ENCODE measurements at places on chromosomes 2 and 18.

- DNase-seq = no peak
These were observed 19.0 kb downstream of the AQP12B start for GRCh38 chr2:240663546-240664190.

DNA sequence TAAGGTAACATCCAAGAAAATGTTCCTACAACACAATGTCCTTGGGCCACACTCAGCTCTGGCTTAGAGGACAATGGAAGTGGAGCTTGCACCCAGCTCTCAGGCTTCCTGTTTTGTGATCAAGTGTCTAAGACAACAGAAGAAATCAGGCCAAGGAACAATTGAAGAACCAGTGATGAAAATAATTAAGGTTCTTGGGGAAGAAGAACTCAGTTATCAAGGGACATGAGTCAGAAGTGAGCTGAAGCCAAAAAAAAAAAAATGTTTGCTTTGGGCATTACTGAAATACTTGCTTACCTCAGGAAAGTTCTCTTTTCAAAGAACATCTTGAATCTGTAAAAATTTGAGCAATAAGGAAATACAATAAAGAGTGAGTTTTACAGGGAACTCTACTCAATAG, 299.0 kb downstream of the FBXO15 start:
- no peak for DNase-seq

DNA sequence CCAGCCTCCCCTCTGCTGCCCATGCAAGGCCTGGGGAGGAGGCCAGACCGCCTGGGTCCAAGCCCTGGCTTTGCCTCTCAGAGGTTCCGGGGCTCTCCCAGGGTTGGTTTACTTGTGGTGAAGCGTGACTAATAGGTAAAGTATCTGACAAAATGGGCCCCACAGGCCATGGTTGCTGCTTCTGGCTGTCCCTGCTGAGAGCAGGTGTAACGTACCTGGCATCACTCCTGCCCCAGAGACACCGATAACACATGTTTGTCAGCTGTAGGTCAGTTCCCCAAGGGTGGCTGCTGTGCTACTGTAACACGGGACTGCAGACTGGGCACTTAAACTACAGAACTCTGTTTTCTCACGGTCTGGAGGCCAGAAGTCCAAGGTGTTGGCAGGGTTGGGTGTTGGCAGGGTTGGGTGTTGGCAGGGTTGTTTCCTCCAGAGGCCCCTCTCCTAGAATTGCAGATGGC, 34.1 kb downstream of the ODC1 start:
- no peak for DNase-seq

- peak; percentile 37 for DNase-seq
These were observed 391.5 kb upstream of the VWC2L start for GRCh38 chr2:214019229-214019972.

- DNase-seq = no peak
These were observed 5.2 kb downstream of the PRLH start for GRCh38 chr2:237571551-237571950.

- DNase-seq = no peak
These were observed 197.8 kb downstream of the RDH14 start for GRCh38 chr2:18362696-18363095.

DNA sequence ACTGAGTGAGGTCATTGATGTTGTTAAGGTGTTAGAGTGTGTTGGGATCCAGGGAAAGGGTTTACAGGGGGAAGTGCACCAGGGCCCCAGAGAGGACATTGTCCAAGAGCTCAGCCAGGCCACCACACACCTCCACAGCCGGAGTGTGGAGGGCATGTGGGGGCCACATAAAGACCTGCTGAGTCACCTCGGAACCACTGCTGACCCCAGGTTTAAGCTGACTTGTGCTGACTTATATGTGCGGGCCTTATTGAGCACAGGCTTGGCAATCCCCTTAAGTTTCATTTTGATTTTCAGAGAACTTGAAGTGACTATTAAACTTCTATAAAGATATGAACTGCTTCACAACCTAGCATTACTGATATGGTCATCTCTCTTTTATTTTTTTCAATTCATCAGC, 166.2 kb upstream of the MAP3K20 start:
- no peak for DNase-seq

GRCh38 chr2:238789317-238789806, 58.5 kb upstream of the TWIST2 start:
- no peak for DNase-seq

DNA sequence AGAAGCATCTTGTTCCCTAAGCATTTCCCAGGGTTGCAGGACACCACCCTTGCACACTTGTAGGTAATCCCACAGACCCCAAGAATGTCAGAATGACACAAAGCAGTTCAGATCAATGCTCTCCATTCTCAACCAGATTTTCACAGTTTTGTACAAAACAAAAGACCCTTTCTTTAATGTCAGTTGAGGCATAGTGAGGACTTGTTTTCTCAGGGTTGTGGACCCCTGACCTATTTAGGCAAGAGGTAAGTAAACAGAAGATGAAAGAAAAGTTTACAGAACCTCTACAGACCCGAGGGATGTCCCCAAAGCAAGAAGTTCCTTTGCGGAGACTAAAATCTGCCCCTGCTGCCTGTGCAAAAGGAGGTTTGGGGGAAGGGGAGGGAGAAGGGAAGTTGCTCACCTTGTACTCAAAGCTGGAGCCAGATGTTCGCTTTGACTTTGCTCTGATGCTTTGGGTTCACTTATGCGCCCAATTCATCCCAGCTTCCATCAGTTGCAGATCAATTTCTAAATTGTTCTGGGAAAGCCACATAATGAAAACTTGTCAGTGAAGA, 635.4 kb downstream of the EPHA4 start:
- no peak for DNase-seq

GRCh38 chr2:145055651-145056050, 535.7 kb upstream of the ZEB2 start:
- no peak for DNase-seq

- peak; percentile 37 for DNase-seq
These were observed 9.4 kb downstream of the GPD2 start for GRCh38 chr2:156445296-156446220.

DNA sequence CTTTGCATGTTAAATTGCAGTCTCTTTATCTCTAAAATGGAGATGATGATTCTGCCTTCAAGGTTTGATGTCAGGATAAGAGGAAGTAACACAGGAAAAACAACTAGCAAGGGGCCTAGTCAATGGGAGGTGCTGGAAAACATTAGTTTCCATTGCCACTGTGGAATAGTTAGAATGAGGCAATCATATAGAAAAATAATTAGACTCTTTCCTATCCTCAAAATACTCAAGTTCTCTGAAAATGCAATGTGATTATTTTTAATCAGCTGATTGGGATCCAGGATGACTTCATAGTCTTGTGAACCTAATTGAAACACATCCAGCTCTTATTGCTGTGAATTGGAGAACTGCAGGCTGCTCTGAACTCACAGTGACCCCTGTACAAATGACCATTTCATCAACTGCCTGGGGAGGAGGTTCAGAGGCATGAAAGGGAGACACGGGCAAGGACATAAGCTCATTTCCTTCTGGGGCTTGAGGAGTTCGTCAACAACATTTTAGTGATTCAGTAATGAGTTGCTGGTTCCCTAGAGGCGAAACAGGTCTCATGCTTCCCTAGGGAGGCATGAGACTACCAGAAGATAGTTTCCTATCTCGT, 422.5 kb downstream of the LPIN1 start:
- peak; percentile 84 for DNase-seq

DNA sequence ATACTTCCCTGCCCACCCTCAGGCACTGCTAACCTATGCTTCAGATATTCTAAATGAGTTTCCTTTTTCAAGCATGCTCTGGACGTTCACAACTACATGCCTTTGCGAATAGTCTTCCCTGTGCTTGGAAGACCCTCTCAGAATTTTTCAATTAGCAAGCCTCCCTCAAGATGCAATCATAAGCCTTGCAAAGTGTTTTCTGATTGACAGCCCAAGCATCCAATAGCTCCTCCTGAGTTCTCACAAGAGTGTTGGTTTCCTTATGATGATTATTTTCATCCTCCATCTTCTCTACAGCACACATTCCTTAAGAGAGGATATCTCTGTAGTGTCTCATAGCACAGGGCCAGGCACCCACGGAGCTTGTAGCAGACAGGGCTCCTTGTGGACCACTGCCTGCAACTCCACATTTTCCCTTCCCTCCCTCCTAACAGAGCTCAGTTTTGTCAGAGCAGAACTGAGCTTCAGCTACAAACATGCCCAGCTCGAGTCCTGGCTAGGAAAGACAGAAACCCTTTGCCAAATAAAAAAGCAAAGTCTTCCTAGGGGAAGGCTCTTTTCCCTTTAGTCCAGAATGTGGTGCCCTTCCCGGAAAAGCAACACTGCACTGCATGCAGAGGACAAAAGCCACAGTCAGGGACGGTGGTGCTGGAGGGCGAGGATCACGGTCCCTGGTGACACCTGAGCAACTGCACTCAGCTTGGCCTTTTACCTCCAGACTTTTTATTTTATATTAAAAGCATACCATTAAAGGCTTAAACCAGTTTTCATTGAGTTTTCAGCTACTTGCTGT, 819.8 kb upstream of the ID2 start:
- DNase-seq = no peak

DNA sequence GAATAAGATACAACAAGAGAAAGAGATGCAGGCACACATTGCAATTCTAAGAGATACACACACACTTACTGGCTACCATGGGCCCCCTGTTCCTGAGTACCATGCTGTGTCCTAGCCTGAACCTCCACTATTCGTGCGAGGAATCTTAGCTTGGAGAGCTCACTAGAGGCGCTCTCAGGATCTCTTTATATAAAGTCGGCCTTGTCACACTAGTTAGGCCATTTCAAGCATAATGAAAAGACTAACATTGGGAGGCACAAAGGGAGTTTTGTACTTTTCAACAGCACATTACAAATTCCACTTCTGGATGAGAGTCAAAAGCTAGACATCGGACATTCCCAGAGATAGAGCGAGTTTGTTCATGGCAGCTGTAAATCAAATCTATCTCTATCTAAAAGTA, 365.2 kb downstream of the DSEL start:
- DNase-seq = no peak

GRCh38 chr2:85428343-85428881, 9.9 kb downstream of the SH2D6 start:
- DNase-seq = peak; percentile 87

DNA sequence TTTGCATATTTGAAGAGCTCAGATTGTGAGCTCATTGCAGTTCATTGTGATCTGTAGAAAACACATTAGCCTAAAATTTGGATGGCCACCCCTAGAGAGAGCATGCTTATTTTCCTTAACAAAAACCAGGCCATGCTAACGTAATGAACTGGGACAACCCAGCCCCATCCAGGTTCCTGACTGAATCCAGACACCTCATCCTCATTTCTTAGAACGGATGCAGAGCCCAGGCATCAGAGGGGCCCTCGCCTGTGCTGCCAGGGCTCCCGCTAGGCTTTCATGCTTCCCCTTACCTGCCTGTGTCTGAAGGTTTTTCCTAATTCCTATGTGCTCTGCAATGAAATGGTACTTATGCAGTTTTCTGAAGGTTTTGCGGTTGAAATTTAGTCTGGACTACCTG, 171.1 kb downstream of the CCDC102B start:
- DNase-seq = no peak

DNA sequence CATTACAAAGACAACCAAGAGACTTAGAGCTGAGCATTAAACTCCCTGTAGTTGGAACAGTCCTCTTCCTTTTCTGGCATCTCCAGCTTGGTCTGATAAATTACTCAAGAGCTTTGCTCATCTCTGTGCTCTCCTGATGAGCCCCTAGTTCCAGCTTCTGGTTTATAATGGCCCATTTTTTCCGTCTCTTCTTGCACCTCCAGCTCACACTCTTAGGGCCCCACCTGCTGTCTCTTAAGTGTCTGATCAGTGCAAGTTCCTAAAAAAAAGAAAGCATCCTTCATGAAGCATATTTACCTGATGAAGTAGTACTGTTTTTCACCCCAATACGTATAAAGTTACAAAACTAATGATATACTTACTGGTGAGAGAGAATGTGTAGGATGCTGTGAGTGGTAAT, 822.9 kb downstream of the RNF144A start:
- DNase-seq = no peak

DNA sequence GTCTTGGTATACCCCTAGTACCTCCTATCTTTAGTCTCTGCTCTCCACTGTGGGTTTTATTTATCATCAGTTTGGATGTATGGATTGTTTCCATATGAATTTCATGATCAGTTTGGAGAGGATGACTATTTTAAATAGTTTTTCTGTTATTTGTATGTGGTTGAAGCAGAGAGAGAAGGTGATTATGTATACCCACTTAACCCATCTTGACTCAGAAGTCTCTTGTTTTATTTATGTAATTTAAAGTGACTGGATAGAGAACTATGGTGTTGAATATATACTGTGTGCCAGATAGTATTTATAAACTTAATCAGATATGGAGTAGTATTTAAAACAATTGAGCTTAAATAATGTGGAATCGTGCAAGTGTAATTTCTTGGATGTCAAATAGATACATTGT, 39.9 kb downstream of the SMAD4 start:
- DNase-seq = no peak

- no peak for DNase-seq
These were observed 45.6 kb downstream of the GPC1 start for GRCh38 chr2:240480834-240481623.

GRCh38 chr2:3459185-3460015, 59.9 kb downstream of the ADI1 start:
- DNase-seq = no peak

DNA sequence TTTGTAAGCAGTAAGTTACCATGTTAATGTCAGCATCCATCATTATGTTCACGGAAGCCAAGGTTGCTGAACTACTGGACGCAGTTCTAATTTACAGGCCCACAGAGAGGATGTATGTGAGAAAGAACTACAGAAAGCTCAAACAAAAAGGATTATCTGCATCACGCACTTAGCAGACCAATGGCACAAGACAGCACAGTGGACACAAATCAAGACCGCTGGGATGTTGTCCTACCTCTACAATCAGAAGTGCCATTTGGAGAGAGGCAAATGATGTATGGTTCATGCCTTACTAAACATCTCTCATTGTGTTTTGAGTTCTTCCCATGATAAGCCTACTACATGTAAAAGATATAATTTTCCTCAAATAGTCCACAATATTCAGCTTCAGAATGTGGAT, 330.7 kb upstream of the CHAC2 start:
- DNase-seq = no peak

GRCh38 chr2:19465978-19466377, 107.6 kb upstream of the OSR1 start:
- no peak for DNase-seq

- no peak for DNase-seq
These were observed 8.0 kb downstream of the IL36A start for GRCh38 chr2:113013336-113013661.

DNA sequence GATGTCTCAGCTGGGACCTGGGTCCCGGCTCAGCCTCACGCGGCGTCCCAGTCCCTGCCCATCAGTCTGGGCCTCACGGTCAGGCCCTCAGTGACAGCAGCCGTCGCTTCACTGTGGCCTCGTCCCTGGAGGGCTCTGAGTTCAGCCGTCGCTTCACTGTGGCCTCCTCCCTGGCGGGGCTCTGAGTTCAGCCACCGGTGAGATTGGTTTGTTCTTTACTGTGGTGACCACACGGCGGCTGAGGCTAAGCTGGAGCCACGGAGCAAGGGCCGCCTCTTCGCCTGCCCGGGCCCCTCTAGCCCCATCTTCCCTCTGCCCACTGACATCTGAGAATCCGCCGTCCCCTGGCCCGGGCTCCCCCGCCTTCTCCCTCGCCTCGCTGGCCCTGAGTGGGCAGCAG, 51.2 kb downstream of the NFATC1 start:
- no peak for DNase-seq

- DNase-seq = peak; percentile 87
These were observed 39.3 kb downstream of the AP1S3 start for GRCh38 chr2:223797811-223798721.

- DNase-seq = no peak
These were observed 46.8 kb downstream of the ANTXR1 start for GRCh38 chr2:69059731-69060290.
